ENCODE measurements at places on chromosomes 11 and 22.

GRCh38 chr22:26161746-26162145 lies 7.5 kb upstream of the SEZ6L start:
- DNase-seq, result no peak

DNA sequence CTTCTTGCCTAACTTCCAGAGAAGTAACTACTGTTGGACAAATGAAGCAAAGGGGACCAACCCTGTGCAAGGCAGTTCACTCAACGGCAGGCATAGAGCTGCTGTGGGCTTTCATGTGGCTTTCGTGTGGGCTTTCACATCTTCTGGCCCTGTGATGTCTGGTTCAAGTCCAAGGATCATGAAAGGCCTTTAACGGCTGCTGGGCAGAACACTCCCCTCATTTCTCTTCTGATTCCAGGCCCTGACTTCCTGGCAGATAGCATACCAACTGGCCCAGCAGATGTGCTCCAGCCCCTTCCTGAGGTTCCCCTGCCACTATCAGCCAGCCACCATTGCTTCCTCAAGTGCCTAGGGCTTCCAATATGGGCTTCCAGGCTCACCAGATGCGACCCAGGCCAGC lies 28.7 kb upstream of the CTR9 start:
- DNase-seq, result no peak

GRCh38 chr11:28343304-28344233 lies 235.4 kb downstream of the METTL15 start:
- peak; percentile 27 for DNase-seq

GRCh38 chr11:117643606-117644300 lies 153.3 kb downstream of the DSCAML1 start:
- no peak for DNase-seq

- DNase-seq, result no peak
Measured at GRCh38 chr11:47148903-47149531, 27.7 kb downstream of the ARFGAP2 start.

- DNase-seq, result no peak
Measured at GRCh38 chr11:58654908-58655296, 32.4 kb downstream of the CNTF start.

GRCh38 chr22:46464701-46465344 lies 72.6 kb downstream of the CELSR1 start:
- no peak for DNase-seq

DNA sequence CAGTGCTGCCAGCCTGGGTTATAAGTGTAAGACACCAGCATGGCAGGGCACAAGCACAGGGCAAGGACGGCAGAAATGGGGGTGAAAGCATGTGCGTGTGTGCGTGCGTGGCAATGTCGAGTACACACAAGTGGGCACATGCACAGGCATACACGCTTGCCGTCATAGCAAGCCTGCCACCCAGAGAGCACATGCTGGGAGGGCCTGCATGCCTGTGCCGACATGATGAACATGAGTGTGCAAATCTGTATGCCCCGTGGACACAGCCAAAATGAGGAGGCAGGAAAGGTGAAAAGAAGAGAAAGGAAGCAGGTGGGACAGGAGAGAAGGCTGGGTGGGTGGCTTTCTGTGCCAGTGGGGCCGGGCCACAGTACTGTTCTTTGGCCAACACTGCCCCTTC lies 62.9 kb downstream of the NECTIN1 start:
- DNase-seq, result no peak

DNA sequence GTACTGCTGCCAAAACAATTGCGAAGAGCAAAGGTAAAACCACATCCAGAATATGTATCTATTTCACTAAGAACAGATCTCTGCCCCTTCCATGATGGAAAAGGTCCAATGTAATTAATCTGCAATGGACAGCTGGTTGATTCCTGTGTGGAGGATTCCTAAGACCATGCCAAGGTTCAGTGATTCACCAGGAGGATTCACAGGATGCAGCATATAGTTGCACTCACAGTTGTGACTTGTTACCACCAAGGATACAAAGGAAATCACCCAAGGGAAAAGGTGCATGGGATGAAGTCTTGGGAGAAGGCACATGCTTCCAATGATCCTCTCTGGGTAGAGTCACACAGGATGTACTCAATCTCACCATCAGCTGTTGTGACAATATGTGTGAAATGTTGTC lies 35.1 kb upstream of the CUL5 start:
- no peak for DNase-seq

GRCh38 chr11:108511851-108512474 lies 13.8 kb upstream of the POGLUT3 start:
- no peak for DNase-seq

GRCh38 chr11:83057721-83058120 lies 14.0 kb downstream of the RAB30 start:
- DNase-seq, result no peak

GRCh38 chr22:22940961-22941605 lies 53.5 kb downstream of the IGLL5 start:
- DNase-seq, result no peak

GRCh38 chr11:124402326-124402922 lies 3.6 kb upstream of the OR8B3 start:
- peak; percentile 14 for DNase-seq

DNA sequence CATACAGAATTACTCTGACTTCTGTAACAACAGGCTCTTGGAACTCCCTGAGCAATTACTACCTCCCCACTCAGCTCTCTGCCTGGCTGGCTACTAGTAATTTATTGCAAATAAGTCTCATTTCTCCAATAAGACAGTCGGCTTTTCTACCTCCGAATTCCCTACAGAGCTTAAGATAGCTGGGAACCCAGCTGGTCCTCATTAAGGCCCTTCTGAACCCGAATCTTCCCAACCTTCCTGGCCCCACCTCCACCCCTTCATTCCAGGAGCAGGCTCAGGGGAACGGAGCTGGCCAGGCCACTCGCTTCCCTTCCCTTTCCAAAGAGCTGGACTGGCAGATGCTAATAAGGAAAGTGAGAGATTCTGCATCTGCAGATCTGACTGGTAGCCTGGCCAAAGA lies 21.6 kb downstream of the TMPRSS5 start:
- DNase-seq, result no peak

DNA sequence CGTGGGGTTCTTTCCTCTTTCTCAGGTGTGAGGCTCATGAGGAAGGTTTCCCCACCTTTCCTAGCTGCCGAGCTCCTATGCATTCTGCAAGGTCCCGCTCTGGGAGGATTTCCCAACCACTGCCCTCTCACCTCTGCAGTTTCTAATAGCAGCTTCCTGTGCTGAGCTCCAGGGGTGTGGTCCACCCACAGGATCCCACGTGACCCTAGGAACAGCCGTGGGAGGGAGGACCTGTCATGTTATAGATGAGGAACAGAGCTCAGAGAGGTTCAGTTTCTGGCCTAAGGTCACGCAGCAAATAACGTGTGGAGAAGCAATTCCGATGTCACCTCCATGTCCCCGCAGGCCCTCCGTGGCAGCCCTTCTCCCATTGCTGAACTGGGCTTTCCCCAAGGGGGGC lies 38.5 kb downstream of the FLRT1 start:
- no peak for DNase-seq

GRCh38 chr22:45077826-45078334 lies 68.1 kb upstream of the PHF21B start:
- no peak for DNase-seq

DNA sequence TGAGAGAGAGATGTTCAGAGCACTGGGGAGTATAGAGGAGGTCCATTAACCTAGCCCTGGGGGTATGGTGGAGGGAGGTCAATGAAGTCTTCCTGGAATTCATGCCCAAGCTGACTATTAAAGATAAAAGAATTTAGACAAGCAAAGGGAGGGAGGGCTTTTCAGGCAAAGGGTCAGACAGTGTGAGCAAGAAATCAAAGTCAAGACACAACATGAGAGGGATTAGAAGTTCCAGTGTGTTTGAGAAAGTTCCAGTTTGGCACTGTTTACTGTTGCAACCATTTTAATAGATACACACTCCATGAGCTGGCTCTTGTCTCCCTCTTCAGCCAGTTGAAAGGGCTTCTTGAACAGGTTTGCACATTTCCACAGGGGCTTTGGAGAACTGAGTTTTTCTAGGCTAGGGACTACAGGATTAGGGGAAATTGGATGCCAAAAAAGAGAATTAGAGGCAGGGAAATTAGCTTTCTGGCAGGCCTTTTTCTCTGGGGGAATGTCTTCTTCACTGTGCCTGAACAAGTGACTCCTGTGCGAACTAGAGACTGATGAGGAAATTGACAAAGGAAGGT lies 14.7 kb upstream of the NNMT start:
- no peak for DNase-seq

DNA sequence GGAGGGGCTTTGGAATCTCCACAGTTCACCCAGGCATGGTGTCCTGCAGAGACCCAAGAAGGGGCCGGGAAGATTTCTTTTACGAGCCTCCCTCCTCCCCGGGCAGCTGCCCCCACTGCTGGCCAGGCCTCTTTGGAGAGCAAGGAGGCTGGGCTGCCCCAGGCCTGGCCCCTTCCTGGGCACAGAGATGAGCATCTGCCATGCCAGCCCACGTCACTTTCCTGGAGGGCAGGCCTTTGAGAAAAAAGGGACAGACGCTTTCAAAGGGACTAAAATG lies 60.5 kb upstream of the FGF3 start:
- DNase-seq, result no peak

GRCh38 chr11:87280143-87280542 lies 242.4 kb downstream of the TMEM135 start:
- DNase-seq, result no peak

- no peak for DNase-seq
Measured at GRCh38 chr11:65489035-65489705, 9.7 kb upstream of the MALAT1 start.

- no peak for DNase-seq
Measured at GRCh38 chr11:12289667-12290476, 87.5 kb upstream of the PARVA start.

DNA sequence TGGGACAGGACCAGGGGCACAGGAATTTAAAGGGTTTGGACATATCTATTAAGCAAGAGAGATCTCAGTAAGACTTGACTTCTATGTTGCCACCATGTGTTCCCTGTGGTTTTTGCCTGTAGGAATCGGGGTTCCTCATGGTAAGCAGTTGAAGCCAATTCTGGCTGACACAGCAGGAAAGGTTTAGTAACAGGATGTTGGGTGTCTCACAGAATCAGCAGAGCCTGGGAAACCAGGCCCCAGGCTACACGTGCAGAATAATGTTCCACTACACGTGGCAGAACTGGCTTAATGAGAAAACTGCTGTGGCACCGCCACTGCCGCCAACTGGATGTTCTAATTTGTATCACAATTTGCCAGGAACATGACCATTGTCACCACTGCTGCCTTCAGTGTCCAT lies 264.6 kb upstream of the PLET1 start:
- DNase-seq, result no peak

DNA sequence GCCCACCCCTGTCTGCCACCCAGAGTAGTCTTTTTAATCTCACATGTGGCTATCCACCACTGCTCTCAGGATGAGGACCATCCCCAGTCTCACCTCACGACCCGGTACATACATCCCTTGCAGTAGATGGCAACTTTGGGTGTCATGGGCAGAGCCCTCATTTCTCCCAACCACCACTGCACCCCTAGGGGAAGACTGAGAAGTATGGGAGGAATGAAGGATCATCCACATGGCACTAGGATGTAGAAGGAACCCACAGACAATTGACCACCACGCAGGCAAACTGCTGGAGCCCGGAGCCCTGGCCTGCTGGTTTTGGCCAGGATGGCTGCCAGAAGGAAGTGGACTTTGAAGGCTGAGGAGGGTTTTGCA lies 1.9 kb upstream of the SCARF2 start:
- no peak for DNase-seq

DNA sequence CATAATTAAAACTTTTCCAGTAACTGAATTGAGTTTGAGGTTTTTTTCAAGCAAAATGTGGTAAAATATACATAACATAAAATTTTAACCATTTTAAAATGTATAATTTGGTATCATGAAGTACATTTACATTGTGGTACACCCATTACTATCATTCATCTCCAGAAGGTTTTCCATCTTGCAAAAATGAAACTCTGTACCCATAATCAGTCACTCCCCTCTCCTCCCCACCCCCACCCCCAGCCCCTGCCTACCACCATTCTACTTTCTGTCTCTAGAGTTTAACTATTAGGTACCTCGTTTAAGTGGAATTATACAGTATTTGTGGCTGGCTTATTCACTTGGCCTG lies 63.7 kb downstream of the MICAL2 start:
- no peak for DNase-seq

GRCh38 chr11:129390303-129390821 lies 14.7 kb downstream of the BARX2 start:
- DNase-seq, result no peak

DNA sequence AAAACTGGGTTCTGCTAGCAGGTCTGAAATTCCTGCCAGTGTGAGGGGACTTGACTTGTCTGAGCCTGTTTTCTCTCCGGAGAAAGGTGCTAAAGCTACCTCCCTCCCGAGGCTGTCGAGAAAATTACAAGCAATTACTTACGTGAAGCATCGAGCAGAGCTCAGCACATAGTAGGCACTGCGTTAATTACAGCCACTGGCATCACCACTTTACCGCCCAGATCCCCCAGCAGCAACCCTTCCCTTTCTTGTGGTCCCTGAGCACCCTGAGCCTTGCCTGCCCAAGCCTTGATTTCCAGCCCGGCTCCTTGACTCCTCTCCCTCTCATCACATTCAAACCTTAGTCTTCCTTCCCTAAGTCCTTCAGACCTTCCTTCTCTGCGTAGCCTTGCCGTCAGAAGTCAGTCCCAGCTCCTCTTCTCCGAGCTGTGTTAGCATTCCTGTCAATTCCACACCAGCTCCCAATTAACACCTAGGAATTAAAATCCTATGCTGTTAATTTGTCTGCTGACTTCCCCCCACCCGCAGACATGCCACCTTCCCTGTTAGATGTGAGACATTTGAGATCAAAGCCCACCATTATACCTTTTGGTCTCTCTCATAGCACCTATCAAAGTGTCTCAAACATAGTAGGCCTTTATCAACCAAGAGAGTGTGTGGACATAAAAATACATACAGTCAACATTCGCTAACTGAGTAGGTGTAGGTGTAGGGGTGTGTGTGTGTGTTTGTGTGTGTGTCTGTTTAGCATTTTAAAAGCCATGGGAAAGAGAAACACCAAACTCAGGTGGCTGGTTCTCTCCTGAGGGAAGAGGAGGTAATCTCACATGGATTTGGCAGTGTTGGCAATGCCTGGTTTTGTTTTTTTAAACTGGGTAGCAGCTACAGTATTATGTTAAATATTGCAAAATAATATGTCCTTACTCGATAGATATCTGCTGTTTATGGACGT lies 2.8 kb upstream of the KCNJ5 start:
- DNase-seq, result no peak

GRCh38 chr22:49449377-49449776 lies 378.3 kb downstream of the BRD1 start:
- no peak for DNase-seq

DNA sequence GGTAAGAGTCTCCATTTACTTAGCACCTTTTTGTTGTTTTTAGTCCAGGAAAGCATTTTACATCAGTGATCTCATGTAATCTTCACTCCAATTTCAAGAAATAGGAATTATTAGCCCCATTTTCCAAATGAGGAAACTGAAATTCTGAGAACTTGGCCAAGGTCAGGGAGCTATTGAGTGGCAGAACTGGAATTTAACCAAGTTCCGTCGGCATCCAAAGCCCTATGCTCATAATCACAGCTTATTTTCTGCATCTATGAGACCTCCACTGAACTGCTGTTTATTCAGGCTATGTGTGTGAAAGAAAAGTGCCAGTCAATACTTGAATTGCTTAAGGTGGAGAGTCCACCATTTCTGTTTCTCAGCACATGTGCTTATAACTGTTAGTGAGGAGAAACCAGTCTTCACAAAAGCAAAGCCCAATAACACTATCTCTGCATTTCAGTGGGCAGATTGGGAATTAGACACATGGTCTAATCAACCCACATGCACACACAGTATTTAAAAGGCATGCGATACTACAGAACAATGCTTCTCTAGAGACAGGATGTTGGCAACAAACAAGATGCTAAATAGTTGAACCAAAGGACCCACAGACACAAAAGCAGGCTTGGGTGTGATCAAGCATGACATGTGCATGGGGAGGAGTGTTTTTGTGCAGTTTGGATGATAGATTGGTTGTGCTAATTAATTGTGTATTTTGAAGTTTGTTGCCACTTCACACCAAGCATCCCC lies 780.6 kb downstream of the OPCML start:
- no peak for DNase-seq
